Activated CD4-positive, alpha-beta T cell treated with anti-CD3 and anti-CD28 coated beads for 36 hours (primary cell): ENCODE measurements at places on chromosomes 2 and 18. TPM values are rescaled to one million over a fixed set of nuclear protein-coding genes. Genes with fewer than 3 reads are reported as not detected.

DNA sequence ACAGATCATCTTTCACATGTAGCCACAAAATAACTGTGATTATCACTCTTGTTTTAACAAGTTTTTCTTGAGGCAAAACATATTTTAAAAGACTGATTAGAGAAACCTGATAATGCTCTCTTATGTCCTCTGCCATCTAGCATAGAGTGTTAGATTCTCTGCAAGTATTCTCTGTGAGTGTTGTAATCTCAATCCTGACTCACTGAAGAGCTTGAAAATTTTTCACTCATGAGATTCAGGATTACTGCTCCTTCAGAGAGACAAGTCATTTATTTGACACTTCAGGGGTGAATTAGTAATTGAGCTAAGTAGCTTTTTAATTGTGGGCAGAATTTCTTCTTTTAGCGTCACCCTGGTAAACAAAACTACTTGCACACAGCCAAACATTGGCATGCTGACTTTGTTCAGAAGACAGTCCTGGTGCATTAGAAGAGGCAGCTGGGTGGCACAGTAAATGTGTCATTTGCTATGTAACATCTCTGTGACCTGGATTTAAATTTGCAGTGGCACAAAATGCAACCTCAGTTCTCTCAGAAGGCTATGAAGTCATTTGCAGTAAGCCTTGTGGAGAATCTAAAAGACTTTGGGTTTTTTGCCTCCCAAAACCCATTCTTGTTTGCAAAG, 172.9 kb downstream of the LRP1B start:
- H3K4me3 ChIP-seq = no peak overlapping the region
- DNase-seq = no peak
- H3K27ac ChIP-seq = no peak overlapping the region
- H3K27me3 ChIP-seq = no peaks in the 10 kb centered on the region
- H3K4me1 ChIP-seq = no peaks in the 10 kb centered on the region

DNA sequence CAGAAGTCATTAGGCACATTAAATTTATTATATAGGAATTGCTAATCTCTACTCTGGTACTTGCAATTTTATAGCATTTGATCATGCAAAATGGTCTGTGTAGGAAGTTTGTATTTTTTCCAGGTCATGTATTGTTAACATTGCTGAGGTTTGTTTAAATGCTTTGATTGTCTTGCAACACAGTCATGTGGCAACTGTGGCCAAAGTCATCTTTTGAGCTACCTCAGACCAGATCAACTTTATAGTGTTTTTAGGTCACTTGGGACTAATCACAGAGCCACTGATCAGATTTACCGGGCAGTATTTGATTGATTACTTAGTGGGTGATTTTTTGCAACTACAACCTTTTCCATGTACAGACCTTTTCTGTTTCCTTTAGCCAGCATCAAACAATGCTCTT, 3.7 kb downstream of the SERPINB5 start:
- no peak overlapping the region for H3K4me3 ChIP-seq
- H3K4me1 ChIP-seq = no peaks in the 10 kb centered on the region
- H3K27ac ChIP-seq = no peak overlapping the region
- DNase-seq = no peak

Gene GAD1
- 6.5 TPM for total RNA-seq

DNA sequence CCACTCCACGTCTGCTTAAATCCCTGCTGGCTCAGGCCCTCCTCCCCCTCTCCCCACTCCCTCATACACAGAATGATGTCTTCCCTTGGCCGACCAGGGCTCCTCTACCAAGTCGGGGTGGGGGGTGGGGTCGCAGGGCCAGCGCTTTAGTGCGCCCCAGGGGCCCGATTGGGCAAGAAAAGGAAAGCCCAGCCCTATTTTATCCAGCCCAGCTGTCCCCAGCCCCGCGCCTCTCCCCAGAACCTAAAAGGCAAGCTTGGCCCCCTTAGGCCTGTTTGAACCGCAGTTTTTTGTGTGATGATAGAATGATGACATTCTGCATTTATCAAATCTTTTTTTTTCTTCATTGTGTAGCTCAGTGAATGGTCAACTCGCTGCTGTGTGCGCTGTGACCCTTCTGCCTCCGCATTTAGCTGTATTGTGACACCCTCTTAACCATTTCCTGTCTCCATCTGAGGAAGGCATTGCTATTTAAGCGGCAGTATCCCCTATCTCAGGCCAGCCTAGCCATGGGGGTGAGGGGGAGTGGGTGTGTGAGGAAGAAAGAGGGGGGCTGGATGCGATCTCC, 231.4 kb downstream of the HAUS1 start:
- H3K27me3 ChIP-seq = peaks cover 57% of the 10 kb centered on the region
- peaks cover 12% of the 10 kb centered on the region for H3K4me1 ChIP-seq
- no peaks in the 10 kb centered on the region for H3K36me3 ChIP-seq
- peak overlapping the region; percentile 79 for H3K4me3 ChIP-seq
- no peak overlapping the region for H3K27ac ChIP-seq
